ENCODE measurements at places on chromosomes 3 and 15.

GRCh38 chr3:107430996-107431245 lies 53.7 kb downstream of the CCDC54 start:
- peak; percentile 25 for DNase-seq

- DNase-seq = no peak
Observed at GRCh38 chr15:78925956-78926743, 18.7 kb downstream of the CTSH start.

DNA sequence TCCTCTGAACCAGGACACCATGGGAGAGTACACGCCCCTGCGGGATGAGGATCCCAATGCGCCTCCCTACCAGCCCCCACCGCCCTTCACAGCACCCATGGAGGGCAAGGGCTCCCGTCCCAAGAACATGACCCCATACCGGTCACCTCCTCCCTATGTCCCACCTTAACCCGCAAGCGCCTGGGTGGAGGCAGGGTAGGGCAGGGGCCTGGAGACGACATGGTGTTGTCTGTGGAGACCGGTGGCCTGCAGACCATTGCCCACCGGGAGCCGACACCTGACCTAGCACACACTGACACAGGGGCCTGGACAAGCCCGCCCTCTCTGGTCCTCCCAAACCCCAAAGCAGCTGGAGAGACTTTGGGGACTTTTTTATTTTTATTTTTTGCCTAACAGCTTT lies 21.2 kb upstream of the BSN start:
- DNase-seq = no peak

- DNase-seq = no peak
Observed at GRCh38 chr3:162842549-162843216, 1346.1 kb downstream of the OTOL1 start.

DNA sequence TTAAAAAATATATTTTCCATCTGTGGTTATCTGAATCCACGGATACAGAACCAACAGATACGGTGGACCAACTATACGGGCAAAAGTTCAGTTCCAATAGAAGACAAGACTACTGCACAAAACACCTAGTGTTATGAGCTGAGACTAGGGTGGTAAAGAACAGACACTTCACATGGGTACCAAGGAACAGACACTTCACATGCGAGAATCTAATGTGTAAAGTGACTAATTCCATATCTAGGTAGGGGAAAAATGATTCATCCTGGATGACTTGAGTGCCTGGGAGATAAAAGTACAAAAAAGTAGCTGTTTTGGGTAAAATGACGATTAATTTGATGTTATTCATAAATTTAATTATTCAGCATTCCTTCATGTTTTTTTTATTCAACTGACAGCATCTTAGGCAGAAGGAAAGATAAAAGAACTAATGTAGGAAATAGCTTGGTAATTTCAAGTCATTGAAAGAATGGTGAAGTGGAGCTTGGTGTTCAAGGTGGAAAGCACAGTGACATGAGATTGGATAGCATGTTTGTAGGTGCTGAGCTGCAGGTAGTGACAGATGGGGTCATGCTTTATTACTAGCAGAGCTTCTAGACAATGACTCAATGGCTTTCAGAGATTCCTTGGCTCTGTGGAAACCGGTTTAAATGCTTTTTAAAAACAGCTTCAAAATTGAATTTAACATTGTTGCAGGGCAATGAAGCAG lies 5.2 kb downstream of the CD200 start:
- no peak for DNase-seq

DNA sequence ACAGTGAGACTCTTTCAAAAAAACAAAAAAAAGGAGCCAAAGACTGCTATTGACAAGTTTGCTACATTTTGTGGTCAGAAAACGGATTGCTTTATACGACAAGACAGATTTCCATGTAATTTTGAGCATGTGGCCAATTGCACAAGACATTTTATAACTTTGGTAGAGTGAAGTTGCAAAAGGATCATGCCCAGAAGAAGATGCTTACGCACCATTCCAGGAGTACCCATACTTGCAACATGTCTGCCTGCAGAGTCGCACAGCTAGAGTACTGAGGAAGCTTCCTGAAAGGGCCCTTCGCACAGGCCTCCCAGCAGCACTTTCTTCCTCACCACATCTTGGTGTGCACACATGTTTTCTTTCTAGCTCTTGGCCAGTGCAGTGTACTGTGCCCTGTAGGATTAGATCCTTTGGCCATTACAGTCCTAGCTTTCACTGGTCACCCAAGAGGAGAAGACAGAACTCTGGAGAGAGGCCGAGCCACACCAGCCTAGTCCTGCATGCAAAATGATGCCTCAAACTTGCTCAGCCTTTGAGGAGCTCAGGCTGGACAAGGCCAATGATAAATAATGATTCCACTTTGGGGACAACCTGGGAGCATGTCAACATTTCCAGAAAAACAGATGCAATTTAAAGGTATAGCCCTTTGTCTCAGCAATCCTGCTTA lies 11.7 kb downstream of the CHDH start:
- no peak for DNase-seq

- no peak for DNase-seq
Observed at GRCh38 chr3:59605944-59606534, 556.2 kb upstream of the CFAP20DC start.

- no peak for DNase-seq
Observed at GRCh38 chr3:30893678-30894325, 659 bp downstream of the GADL1 start.

- DNase-seq = no peak
Observed at GRCh38 chr3:149470381-149470780, 4.1 kb upstream of the TM4SF4 start.

DNA sequence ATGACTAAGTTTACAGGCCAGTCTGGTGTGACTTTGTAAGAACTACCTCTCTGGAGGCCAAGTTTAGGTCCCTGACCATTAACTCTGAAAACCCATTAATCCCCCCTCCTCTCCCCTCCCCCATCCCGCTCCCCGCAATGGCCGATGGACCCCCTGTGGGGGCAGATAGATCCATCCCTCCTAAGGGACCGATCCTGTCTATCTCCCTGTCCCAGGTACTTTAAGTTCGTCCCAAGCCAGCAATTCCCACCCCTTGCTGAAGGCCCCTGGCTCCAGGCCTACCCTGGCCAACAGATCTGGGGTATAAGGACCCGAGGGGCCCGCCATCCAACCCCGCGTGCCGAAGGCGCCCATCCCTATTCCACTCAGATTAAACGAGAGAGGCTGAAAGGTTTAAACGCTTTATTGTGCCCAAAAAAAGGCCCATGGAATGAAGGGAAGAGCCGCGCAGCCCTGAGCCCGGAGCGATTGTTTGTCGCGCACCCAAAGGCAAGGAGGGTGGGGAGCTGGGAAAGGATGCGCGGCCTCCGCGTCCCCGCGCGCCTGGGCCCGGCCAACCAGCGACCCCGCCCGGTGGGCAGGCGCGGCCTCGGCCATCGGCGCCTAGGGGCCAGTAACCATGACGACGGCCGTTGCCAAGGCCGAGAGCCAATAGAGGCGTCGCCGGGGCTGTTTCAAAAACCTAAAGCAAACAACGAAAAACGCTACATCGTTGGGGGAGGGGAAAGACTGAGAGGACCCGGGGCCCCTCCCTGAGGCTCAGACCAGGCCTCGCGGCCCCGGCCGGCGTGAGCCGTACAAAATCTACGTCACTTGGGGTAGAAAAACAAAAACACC lies 35.9 kb downstream of the HMCES start:
- peak; percentile 59 for DNase-seq

DNA sequence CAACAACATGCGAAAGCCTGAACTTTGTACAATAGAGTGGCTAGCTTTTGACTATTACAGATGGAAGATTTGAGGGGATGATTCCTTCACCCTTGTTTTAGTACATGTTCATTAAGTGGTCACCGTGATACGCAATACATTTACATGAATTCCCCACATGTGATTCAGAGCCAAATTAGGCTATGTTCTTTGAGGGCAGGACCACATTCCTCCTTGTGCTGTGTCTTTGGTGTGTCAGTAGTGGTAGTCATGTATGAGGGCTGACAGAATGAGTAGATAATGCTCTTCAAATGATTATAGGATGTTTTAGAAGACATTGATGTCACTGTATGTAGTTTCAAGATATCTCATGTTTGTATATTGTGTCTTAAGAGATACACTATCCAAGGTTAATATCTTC lies 12.1 kb downstream of the PTPRG start:
- DNase-seq = no peak

- no peak for DNase-seq
Observed at GRCh38 chr3:6125520-6125919, 735.4 kb upstream of the GRM7 start.

GRCh38 chr3:88807491-88808105 lies 299.8 kb upstream of the EPHA3 start:
- DNase-seq = no peak

GRCh38 chr3:49619649-49620048 lies 54.5 kb upstream of the APEH start:
- no peak for DNase-seq
